ENCODE measurements at places on chromosomes 6 and 20. TPM values are rescaled to one million over a fixed set of nuclear protein-coding genes. Genes with fewer than 3 reads are reported as not detected.

DNA sequence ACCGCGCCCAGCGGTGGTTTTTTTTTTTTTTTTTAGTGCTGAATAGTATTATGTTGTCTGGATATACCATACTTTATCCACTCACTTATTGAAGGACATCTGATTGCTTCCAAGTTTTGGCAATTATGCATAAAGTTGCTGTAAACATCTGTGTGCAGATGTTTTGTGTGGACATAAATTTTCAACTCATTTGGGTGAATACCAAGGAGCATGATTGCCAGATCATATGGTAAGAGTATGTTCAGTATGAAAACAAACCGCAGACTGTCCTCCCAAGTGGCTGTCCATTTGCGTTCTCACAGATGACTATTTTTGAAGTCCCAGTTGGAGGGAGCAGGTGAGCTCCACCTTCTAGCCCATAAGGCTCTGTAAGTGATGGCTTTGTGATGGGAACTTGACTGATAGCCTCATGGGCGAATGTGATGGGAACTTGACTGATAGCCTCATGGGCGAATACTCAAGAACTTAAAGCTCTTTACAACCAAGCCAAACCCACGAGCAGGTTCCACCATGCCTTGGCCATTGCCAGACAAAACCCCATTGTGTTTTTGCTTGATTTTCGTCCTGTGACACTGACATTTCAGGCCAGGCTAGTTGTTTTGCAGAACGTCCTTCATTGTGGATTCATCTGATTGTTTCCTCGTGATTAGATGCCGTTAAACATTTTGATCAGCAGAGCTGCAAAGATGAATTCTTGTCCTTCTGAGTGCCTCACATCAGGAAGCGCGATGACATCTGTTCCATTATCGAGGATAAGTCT, 51.0 kb downstream of the ZBTB2 start:
- DNase-seq = no peak

DNA sequence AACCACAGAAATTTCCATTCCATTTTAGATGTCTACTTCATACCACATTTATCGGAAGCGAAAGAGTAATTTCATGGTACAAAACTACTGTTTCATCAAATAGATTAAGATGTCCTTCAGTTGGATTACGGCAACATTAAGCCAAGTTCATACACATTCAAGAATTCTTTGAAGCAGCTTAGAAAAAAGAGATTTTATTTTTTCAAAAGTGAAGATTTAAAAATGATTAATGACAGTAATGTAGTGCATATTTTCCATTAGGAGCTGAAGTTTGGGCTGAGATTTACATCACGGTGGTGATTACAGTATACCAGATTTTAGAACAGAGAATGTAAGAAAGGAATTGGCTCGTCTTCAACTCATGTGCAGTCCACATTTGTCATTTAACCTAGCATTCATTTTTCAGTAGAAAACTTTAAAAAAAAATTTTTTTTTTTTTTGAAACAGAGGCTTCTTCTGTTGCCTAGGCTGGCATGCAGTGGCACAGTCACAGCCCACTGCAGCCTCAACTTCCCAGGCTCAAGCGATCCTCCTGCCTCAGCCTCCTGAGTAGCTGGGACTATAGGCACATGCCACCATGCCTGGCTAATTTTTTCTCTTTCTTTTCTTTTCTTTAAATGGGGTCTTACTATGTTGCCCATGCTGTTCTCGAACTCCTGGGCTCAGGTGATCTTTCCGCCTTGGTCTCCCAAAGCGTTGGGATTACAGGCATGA, 1.9 kb downstream of the SYNJ2 start:
- DNase-seq = no peak

DNA sequence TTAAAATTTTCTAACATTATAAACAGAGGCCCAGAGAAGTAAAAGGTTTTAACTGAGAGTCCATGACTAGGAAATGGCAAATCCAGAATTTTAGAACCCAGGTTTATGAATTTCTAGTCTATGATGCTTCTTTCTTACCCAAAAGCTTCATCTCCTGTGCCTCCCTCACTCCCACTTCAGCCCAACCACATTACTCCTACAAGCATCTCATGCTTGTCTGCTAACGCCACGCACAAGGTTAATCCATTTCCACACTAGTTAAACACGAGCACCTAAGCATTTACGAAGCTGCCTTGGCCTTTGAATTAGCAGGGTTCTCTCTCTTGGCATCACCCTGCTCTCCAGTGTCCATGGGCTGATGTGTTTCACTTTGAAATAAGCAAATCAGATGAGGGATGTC, 32.0 kb downstream of the TNFRSF21 start:
- no peak for DNase-seq

DNA sequence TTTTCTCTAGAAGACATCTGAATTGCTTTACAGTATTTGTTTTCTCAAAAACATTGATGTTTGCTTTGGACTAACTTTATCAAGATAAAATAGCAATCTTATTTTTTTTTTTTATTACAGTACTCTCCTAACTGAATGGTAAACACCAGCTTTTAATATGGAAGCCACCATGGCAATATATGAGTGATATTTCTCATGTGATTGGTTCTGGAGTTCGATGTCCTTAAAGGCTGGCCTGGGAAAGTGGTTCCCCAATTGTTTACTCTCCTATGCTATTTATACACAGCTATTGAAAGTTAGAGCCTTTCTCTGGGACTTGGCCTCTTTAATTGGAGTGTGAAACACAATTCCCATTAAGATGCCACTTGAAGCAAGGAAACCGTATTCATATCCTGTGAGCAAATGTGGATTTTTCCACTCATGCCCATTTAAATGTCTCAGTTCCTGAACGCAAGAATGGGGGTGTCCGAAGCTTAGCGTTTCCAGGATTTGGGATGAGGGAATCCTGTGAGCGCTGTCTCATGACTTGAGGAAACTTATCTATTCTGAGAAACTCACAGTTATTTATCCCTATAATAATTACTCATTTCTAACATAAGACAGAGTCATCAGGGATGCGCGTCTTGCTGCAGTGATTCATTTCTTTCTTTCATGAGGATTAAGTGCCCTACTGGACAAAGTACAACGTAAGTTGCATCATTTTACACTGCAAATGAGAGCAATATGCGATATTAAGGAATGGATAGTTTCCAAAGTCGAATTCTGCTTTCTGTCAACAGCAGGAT, 143.3 kb upstream of the PREP start:
- no peak for DNase-seq

DNA sequence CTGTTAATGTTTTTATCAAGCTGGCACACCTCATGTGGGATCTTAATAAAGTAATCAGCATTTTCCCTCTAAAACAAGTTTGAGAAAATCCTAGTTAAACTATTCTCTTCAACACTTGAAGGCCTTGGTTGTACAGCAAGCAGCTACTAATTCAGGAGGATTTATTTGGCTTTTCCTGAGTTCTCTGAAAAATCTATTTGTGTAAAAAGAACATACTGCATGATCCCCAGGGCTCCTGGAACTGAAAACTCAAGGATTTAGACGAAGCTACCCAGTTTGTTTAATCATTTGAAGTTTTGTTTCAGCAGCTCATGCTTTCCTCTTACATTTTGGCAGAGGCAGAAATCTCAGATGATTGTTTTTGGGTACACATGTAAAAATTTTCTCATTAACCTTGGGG, 309.6 kb upstream of the FLRT3 start:
- no peak for DNase-seq

- no peak for DNase-seq
Measured at GRCh38 chr6:109507490-109508072, 24.6 kb upstream of the ZBTB24 start.

GRCh38 chr6:5246141-5247097, 14.3 kb downstream of the LYRM4 start:
- DNase-seq = no peak

- DNase-seq = no peak
Measured at GRCh38 chr6:139764498-139764986, 390.1 kb upstream of the CITED2 start.

DNA sequence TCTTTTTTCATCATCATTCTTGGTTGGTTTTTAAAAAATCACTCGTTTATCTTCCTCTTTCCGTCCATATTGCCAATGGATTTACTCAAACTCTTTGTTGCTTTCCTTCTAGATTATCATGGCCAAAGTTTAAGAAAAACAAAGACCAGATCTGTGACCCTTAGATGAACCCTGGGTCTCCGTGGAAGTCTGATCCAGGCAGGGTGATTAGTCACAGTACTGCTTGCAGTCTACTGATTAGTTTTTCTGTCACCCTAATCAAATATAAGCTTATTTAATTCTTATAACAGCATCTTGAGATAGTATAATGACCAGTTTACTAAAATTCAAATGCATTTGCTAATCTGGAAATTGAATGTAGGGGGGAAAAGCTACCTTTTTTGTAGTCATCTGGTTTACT, 6.0 kb upstream of the SMIM28 start:
- no peak for DNase-seq

- no peak for DNase-seq
Measured at GRCh38 chr6:83872386-83873118, 13.1 kb downstream of the CYB5R4 start.

- no peak for DNase-seq
Measured at GRCh38 chr6:64988148-64988547, 718.9 kb downstream of the EYS start.

GRCh38 chr6:55820696-55821095, 54.7 kb downstream of the BMP5 start:
- DNase-seq = no peak

DNA sequence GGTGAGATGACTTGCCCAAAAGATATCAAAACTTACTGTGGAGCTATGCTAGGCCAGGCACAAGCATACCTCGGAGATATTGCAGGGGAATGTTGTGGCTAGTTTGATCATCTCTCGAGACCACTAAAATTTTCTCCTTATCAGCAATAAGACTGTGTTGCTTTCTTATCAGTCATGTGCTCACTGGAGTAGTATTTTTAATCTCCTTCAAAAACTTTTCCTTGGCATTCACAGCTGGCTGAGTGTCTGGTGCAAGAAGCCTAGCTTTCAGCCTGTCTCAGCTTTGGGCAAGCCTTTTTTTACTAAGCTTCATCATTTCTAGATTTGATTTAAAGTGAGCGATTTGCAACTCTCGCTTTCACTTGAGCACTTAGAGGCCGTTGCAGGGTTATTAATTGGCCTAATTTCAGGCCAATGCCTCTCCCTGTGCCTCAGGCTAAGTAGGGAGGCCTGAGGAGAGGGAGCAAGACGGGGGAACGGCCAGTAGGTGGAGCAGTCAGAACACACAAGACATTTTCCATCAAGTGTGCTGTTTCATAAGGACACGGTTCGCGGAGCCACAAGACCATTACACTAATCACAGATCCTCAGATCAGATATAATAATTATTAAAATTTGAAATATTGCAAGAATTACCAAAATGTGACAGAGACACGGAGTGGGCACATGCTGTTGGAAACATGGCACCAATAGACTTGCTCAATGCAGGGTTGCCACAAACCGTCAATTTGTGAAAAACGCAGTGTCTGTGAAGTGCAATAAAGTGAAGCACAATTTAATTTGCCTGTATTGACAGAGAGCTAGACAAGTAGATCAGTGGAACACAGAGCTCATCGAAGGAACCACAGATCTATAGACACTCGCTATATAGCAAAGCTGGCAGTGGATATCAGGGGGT, 106.8 kb upstream of the SIRPG start:
- DNase-seq = peak; percentile 82

DNA sequence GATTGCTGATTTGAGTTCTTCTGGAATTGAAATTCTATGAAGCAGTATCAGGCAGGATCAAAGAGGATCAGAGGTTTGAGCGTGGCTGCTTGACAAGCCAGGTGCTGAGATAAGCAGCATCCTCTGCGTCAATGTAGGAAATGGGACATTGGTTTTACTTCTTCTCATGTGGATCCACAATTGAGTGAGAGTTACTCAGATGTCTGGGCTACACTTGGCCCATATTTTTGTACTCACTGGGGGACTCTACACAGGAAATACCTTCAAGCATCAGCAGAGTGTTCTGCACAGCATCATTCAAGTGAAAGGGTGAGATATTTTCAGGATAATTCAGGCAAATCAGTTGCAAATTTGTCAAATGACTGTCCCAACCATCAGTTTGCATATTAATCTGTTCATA, 613.9 kb upstream of the ARID1B start:
- peak; percentile 24 for DNase-seq

DNA sequence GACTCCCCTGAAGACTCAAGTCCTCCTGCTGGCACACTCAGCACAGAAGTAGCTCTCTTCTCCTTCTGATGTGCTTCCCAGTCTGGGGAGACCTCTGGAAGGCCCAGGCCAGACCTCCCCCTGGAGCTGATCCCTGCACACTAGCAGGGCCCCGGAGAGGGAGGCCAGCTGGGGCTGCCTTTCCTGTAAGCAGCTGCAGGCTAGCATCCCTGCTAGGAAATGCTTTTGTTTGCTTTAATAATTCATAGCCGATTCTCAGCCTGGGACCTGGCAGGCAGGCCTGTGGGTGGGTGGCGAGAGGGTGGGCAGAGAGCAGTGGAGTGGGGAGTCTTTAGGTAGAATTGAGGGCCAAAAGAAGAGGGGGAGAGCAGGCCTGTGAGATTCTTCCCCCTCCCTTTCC, 5.2 kb downstream of the EBF4 start:
- DNase-seq = no peak

GRCh38 chr6:39924283-39924682, 10.0 kb downstream of the MOCS1 start:
- DNase-seq = no peak

DNA sequence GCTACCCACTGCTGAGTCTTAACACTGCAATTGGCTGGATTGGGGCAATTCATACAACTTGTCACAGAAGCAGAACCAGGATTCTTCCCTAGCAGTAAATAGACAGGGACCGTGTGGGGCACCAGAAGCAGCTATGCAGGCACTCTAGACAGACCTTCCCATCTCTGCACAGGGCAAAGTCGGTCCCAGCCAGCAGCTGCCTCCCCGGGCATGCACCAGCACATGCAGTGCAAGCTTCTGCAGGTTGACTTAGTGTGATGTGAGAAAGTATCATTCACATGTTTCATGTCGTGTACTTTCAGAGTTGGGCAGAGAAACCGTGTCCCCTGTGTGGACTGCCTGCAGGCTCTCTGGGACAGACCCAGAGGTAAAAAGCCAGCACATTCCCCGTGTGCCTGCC, 98.0 kb upstream of the FOXA2 start:
- DNase-seq = no peak

- no peak for DNase-seq
Measured at GRCh38 chr20:8447262-8448120, 315.4 kb downstream of the PLCB1 start.

GRCh38 chr6:1609648-1610496, at the start of gene FOXC1:
Gene FOXC1, plus strand, starts transcription at chr6:1609915. Its CDS starts 531 bp downstream, at chr6:1610446.
- peak; percentile 57 for DNase-seq

DNA sequence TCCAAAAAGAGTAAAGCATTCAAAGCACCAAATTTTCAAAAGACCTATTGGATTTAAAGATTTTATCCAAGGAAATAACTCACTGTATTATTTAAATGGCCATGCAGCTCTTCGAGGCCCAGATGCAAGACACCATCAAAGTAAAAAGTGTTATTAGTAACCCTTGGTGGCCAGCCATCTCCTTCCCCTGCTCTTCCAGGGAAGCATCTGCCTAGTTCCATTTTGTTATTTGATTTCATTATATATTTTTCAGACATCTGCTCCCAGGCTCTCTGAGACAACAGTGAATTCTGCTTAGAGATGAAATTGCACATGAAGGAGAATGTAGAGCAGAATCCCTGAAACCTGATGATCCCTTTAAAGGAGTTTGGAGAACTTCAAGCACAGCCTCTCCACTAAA, 252.3 kb upstream of the TBX18 start:
- no peak for DNase-seq

TRAPPC3L gene
- not detected for total RNA-seq

CLPSL2 gene
- total RNA-seq = not detected

MEP1A gene
- not detected for total RNA-seq

OPRM1 gene
- total RNA-seq = not detected

ARHGAP18 gene
- total RNA-seq = 3.2 TPM

PAX1 gene
- total RNA-seq = not detected

FRK gene
- not detected for total RNA-seq

KCNB1 gene
- not detected for total RNA-seq

SLC22A1 gene
- total RNA-seq = not detected

Data from activated naive CD4-positive, alpha-beta T cell treated with anti-CD3 and anti-CD28 coated beads for 36 hours (primary cell).